A549 treated with CORT108297 at 1 μM for 4 hours (cell line): ENCODE measurements at places on chromosomes 7 and 10. TPM values are rescaled to one million over a fixed set of nuclear protein-coding genes. Genes with fewer than 3 reads are reported as not detected.

The CPVL gene
- 0.12 to 0.62 TPM (median 0.34 TPM) in 5 replicates for total RNA-seq

The ATP6V0A4 gene
- total RNA-seq: 0.12 to 0.18 TPM (median 0.15 TPM) in 5 replicates

The MPP7 gene
- total RNA-seq: 0.07 to 0.15 TPM (median 0.11 TPM) in 5 replicates

The MKX gene
- not detected in 5 replicates for total RNA-seq

The METTL27 gene
- 6.9 to 12.4 TPM (median 11.5 TPM) in 5 replicates for total RNA-seq

The OPN1SW gene
- total RNA-seq: not detected in 5 replicates

The MBLAC1 gene
- total RNA-seq: 2.6 to 3.4 TPM (median 3.2 TPM) in 5 replicates

The NAT16 gene
- total RNA-seq: 0.10 to 0.17 TPM (median 0.14 TPM) in 5 replicates

The BICC1 gene
- total RNA-seq: 18.0 to 27.3 TPM (median 21.2 TPM) in 5 replicates

The ITPRID1 gene
- total RNA-seq: not detected in 5 replicates

The ADAMTS14 gene
- total RNA-seq: 0.05 to 0.10 TPM (median 0.09 TPM) in 5 replicates

The ABCB4 gene
- total RNA-seq: not detected in 5 replicates

The PARG gene
- total RNA-seq: 15.2 to 22.1 TPM (median 18.6 TPM) in 5 replicates

The NIPSNAP2 gene
- total RNA-seq: 42.9 to 54.9 TPM (median 49.1 TPM) in 5 replicates

The CHN2 gene
- total RNA-seq: not detected in 5 replicates

The PDE6C gene
- not detected in 5 replicates for total RNA-seq

The LHFPL3 gene
- not detected in 5 replicates for total RNA-seq

The SVOPL gene
- total RNA-seq: 0.09 TPM in 1 of 5 replicates, not detected in the others

The LRRC18 gene
- total RNA-seq: not detected in 5 replicates

The ENTPD1 gene
- 0.02 to 0.05 TPM in 2 of 5 replicates, not detected in the others for total RNA-seq
